ENCODE measurements at places on chromosomes 3 and 15.

DNA sequence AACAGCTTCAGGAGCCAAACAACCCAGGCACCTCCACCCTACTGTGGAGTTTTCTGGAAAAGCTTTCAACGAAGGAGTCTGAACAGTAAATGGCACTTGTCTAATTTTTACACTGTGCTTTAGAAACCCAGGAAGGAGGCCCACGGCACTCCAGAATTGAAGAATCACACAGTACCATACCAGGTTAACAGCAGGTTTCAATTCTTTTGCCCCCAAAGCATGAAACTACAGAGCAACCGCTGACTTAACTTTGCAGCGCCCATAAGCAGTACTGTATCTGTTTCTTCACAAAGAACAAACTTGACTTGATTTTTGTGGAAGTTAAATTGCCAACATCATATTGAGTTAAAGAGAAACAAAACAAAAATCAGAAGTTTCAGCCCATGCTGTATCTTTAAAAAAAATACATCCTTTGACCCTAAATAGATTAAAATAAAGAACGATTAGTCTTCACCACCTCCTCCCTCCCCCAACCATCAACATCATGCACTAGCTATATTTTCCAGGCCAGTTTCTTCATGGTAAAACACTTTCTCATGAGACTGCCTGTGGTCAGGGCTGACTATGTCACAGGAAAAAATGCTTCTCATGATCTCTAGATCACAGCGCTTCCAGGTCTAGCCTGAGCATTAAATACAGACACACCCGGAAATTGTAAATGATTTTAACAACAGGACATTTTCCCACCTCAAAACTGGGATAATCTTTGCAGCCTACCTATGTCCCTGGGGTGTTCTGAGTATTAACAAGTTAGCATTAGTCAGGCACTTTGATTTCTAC lies 456.3 kb downstream of the FOXP1 start:
- no peak for DNase-seq

- no peak for DNase-seq
Observed at GRCh38 chr15:59249816-59250215, 43.2 kb downstream of the LDHAL6B start.

- DNase-seq, result no peak
Observed at GRCh38 chr15:65333856-65334255, 29.4 kb downstream of the RNU5B-1 start.

GRCh38 chr3:55330756-55331155 lies 156.3 kb downstream of the WNT5A start:
- no peak for DNase-seq

All from thymus (tissue), 14 donors.